ENCODE measurements at places on chromosomes 2 and 18.
A peak's percentile ranks its signal among the peaks of the same experiment; 100 is the strongest.

GRCh38 chr2:15355386-15355785, 205.7 kb downstream of the NBAS start:
- no peak for DNase-seq

GRCh38 chr2:19176977-19177376, 181.4 kb downstream of the OSR1 start:
- DNase-seq = no peak

GRCh38 chr2:66512626-66513025, 77.7 kb downstream of the MEIS1 start:
- no peak for DNase-seq

DNA sequence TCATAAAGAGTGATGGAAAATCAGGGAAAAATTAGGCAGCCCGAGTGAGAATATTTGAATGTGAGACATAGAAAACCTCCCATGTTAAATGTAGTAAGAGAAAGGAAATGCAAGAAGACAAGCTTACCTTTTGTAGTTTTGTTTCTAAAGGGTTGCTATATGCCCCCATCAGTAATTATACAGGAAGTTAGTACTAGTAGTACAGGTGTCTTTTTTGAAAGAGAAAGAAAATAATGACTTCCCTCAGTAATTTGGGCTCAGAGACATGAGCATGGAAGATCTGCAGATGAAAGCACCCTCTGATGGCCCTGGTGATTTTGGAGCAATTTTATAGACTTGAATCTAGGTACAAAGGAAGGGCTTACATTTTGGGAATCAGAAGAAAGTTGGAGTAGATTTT, 80.8 kb downstream of the RHBDD1 start:
- DNase-seq = no peak

- DNase-seq = no peak
Observed at GRCh38 chr2:232592772-232593395, 40.5 kb upstream of the EFHD1 start.

GRCh38 chr2:200252265-200253067, 54.0 kb upstream of the SPATS2L start:
- no peak for DNase-seq

DNA sequence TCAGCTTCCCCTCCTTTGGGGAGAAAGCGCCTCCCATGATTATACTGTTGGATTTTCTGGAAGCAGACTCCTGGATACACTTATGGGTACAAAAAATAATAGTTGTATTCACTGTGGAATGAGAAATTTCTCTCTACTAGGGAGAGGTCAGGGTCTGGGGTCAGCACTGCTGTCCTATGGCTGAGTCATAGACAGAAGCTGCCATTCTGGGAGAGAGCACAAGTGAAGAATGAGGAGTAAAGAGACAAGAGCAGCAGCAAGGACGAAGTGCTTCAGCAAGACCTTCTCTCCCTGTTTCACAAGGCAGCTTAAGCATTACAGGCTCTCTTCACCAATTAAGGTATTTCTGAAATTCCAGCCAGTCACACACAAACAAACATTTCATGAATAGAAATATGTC, 10.1 kb upstream of the UNC80 start:
- no peak for DNase-seq

- DNase-seq = no peak
Observed at GRCh38 chr2:21438949-21439348, 315.2 kb downstream of the TDRD15 start.

DNA sequence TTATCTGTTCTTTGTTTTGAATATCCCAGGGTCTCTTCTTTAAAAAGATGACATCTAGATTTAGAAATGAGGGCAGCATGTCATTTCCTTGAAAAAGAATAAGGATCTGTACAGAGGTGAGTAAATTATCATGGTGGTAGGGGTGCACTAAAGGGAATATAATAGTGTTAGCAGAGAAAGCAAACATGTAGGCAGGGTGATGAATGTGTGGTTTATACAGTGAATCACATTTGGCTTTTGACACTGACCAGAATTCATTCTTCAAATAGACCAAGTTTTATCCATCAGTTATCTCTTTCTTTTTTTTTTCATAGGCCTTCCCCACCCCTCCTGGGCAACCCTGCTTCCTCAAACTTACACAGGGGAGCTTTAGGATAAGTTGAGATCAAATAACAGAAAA, 184.5 kb upstream of the LRP1B start:
- DNase-seq = no peak

DNA sequence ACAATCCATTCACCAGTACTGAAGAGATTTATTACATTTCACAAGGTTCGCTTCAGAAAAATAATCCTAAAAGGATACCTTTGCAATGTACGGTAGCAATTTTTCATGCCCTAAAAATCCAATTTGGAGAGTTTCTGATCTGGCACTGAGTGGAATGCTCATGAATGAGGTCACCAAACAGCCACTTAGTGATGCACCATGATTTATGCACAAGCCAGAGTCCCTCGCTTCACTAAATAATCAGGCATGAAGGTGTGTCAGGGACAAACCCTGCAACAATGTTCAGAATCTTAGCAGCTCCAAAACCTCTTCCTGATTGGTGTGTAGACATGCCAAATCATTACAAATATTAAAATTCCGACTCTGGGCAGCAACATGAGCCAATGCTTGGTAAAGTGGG, 221.1 kb downstream of the CNTNAP5 start:
- DNase-seq = no peak

- no peak for DNase-seq
Observed at GRCh38 chr2:119369845-119370244, 3.1 kb downstream of the DBI start.

DNA sequence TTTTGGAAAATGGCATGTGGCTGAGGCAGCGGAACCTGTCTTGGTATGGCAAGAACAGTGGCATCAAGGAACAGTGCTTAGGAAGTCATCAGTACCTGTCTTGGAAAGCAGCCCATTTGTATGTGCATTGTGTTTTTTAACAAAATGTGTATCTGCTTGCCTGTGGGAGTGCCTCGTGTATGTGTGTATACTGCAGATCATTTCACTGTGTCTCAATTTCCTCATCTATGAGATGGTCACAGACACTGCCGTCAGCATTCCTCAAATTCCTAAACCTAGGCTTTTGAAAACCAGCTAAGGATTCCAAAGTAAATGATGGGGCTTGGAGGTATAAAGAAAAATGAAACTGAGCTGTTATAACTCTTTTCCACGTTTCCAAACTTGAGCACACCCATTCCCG, 441.3 kb downstream of the RND3 start:
- no peak for DNase-seq

DNA sequence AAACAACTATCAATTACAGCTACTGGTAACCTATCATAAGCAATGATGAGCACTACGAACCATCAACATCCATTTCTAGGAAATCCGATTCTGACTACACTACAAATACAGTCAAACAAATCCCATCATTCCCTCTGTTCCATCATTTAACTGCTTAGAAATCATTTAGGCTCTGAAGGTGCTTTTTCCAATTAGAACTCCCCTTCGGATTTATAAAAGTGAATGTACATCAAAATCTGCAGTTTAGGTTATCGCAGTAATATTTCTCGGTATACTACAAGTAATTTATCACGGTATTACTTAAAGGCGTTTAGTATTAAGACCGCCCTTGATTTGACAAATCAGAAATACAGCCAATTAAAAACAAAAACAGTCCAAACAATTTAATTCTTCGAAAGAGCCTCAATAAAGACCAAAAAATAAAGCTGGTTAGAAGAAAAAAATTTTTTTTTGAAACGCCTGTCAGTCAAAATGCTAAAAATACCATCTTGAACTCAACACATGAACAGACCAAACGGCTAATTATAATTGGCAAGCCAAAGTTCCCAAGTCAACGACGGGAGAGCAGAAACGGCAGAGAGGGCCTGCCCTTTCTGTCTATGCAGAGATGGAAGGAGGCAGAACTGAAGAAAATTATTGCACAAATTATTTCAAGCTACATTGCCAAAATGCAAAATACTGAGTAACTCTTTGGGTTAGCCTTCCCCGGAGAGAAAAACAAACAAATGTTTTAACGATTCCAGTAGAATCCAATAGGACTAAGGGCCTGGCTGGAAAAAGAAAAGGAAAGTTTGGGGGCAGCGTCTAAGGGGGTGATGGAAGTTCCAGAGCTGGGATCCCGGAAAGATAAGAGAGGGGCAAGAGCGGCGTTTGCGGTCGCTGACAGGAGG, 1.2 kb downstream of the VPS54 start:
- no peak for DNase-seq

DNA sequence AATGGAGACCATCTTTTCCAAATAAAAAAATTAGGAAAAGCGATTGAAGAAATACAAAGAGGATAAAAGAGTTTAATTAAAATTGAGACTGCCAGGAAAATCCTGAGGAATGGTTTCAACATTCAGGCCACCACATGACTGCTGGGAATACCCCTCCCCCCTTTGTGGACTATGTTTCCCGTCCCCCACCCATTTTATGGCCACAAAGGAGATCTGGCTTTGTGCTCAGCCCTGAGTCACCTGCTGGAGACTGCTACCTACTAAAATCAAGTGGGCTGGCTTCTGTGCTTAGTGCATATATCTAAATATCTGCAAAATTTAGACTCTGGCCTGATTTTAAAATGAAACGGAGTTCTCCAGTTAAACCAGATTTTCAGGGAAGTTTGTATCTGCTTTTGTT, 10.1 kb downstream of the RND3 start:
- DNase-seq = no peak

- no peak for DNase-seq
Observed at GRCh38 chr2:127661949-127662510, 13.3 kb downstream of the LIMS2 start.

DNA sequence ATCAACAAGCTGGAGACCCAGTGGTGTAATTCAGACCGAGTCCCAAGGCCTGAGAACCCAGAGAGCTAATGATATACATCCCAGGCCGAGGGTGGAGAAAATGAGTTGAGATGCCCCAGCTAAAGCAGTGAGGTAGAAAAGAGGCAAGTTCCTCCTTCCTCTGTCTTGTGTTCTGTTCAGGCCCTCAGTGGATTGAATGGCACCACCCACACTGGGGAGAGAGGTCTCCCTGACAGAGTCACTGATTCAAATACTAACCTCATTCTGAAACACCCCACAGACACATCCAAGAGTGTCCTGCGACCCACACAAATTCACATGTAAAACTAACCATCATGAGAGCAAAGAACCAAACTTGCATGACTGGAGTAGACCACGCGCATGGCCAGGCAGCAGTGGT, 215.3 kb downstream of the ANAPC1 start:
- no peak for DNase-seq

GRCh38 chr2:223786236-223786635, 51.1 kb downstream of the AP1S3 start:
- no peak for DNase-seq

DNA sequence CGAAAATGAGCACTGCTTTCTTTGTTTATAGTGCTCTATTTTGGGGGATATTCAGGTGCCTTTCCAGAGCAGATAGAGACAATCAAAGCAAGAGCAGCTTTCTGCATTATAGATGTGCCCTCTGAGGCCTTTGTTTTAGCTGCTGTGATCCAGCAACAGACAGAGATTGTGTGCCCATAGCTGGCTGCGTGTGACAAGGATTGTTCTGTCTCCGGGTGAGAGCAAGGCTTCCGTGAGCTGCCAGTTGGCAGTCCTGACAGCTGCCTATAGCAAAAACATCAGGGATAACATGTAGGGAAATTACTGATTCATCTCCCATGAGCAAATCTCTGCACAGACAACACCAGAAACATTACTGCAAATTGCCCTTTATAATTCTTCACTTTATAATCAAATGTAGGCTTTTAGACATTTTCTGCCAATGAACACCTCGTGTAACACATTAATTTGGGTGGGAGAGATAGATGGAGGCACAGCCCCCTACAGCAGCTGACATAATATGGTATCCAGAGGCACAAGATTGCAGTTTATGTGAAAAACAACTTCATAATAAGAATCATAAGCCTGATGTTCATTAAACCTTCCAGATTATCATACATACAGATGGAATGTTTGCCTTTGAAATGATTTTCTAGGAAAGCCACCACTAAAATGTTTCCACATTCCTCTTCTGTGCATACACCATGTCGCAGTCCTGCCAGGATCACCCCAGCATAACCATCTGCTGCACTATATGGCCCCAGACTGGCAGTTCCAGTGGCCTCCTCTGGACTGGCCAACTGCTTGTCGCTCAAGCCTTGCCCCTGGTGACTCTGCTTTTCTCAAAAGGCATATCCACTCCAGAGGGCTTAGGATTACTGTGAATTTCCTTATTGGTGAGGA, 131.2 kb downstream of the TRIB2 start:
- DNase-seq = no peak

DNA sequence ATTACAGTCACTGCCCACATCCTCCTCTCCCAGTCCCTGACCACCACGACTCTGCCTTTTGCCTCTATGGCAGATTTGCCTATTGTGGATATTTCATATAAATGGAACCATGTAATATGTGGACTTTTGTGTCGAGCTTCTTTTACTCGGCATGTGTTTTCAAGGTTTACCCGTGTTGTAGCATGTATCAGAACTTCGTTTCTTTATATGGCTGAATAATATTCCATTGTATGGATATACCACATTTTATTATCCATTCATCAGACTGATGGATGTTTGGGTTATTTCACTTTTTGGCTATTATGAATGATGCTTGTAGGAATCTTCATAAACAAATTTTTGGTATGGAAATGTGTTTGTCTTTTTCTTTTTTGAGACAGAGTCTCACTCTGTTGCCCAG, 24.2 kb upstream of the E2F6 start:
- DNase-seq = no peak

DNA sequence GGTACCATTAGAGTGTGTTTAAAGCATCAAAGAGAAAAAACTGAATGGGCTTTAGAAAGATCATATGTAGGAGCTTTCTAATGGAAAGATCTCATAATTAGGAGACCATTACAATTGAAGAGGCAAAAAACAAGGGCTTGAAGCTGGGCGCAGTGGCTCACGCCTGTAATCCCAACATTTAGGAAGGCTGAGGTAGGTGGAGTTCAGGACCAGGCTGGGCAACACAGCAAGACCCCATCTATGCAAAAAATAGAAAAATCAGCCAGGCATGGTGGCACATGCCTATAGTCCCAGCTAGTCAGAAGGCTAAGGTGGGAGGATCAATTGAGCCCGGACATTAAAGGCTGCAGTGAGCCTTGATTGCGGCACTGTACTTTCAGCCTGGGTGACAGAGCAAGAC, 59.0 kb downstream of the PIAS2 start:
- DNase-seq = no peak

GRCh38 chr2:38740851-38741731, 10.1 kb downstream of the SRSF7 start:
- DNase-seq = peak; percentile 72

DNA sequence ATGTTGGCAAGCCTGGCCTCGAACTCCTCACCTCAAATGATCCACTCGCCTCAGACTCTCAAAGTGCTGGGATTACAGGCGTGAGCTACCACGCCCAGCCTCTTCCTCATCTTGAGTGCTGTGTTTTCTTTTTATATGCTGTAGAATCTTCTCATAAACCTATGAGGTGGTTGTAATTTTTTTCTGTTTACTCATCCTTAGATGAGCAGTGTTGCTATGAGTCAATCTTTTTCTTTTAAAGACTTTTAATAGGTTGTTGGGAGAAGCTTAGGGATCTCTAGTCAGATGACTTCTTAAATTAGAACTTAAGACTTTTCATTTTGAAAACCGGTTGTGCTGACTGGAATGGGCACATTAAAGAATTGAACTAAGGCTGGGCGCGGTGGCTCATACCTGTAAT, 8.7 kb upstream of the AAK1 start:
- no peak for DNase-seq

GRCh38 chr2:30612371-30612770, 165.3 kb downstream of the LCLAT1 start:
- no peak for DNase-seq
